ENCODE measurements at places on chromosomes 11 and 22. TPM values are rescaled to one million over a fixed set of nuclear protein-coding genes. Genes with fewer than 3 reads are reported as not detected.

LDHAL6A gene
- 0.36 TPM for polyA plus RNA-seq

OR52I1 gene
- polyA plus RNA-seq: not detected

PITPNB gene
- 43.8 TPM for polyA plus RNA-seq

SLC15A3 gene
- 17.9 TPM for polyA plus RNA-seq
